ENCODE measurements at places on chromosomes 7 and 10.

- no peak for DNase-seq
Observed at GRCh38 chr7:27579565-27579964, 83.1 kb downstream of the HIBADH start.

GRCh38 chr7:146645383-146645976, 528.9 kb downstream of the CNTNAP2 start:
- DNase-seq: no peak

GRCh38 chr10:98080494-98080893, 50.1 kb upstream of the CRTAC1 start:
- DNase-seq: no peak

GRCh38 chr7:30212701-30213111, 71.7 kb upstream of the ZNRF2 start:
- no peak for DNase-seq

DNA sequence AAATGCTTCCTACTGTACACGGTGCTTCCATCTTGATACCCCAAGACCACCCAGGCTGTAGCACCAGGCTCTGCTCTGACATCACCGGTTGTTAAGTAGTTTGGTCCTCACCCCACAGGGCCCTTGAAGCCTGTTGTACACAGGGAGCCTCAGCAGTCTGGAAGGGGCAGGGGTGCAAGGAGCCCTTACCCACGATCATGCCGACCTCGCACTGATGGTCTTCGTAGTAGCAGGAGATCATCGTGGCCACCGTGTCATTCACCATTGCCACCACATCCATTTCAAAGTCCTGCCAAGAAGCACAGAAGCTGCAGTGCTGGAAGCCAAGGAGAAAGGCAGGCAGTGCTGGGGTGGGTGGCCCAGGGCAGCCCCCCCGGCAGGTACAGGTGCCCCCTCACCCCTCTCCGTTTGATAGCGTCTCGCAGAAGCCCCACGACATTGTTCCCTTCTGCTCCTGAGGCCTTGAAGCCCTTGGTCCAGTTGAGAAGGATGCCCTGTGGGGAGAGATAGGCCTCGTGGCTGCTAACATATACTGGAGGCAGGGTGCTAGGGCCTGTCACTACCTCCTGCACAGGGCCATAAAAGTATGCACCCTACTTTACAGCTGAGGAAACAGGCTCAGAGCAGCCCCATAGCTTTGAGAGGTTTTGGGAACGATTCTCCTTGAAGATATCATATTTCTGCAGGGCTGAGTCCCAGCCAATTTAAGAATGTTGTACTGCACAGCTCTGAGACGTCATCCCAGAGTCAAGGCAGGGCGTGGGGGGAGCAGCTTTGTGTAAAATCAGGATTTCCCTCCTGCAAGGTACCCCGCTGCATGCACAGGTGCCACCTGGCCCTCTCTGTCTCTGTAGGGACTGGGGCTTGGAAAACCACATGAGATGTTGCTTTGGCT, 8.7 kb upstream of the MYL7 start:
- no peak for DNase-seq

DNA sequence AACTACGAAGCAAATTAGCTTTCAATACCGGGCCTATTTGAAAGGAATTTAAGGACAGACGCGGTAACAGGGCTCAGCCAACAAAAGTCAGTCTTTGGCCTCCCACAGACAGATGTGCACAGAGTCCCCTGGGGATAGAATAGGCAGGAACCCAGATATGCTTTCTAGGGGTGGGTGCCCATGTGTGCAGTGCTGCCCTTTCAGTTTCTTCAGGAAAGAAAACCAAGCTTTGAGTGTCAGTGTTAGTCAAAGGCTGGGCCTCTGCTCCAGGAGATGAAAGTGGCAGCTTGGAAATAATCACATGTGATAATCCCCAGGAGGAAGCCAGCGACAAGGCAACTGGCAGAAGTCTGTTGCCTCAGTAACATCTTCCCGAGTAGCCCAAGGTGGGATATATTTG, 43.8 kb upstream of the CSTF2T start:
- no peak for DNase-seq

GRCh38 chr7:276230-276835, 13.6 kb upstream of the FOXL3 start:
- no peak for DNase-seq

DNA sequence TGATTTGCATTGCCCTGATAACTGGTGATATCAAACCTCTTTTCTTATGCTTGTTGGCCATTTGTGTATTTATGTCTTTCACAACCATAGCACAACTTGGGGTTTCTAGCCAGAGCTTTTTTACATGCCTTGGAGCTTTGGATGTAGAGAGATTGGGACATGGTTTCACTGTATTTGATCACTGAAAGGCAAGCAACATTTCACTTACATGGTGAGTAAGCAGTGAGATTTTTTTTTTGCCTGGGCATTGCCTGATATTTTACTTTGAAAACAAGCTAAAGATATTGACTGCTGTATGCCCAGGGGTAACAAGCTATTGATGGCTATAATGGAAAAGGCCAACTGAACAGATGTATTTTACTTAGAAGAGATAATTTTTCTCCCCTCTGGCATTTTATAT, 259.0 kb downstream of the PHTF2 start:
- DNase-seq: no peak

DNA sequence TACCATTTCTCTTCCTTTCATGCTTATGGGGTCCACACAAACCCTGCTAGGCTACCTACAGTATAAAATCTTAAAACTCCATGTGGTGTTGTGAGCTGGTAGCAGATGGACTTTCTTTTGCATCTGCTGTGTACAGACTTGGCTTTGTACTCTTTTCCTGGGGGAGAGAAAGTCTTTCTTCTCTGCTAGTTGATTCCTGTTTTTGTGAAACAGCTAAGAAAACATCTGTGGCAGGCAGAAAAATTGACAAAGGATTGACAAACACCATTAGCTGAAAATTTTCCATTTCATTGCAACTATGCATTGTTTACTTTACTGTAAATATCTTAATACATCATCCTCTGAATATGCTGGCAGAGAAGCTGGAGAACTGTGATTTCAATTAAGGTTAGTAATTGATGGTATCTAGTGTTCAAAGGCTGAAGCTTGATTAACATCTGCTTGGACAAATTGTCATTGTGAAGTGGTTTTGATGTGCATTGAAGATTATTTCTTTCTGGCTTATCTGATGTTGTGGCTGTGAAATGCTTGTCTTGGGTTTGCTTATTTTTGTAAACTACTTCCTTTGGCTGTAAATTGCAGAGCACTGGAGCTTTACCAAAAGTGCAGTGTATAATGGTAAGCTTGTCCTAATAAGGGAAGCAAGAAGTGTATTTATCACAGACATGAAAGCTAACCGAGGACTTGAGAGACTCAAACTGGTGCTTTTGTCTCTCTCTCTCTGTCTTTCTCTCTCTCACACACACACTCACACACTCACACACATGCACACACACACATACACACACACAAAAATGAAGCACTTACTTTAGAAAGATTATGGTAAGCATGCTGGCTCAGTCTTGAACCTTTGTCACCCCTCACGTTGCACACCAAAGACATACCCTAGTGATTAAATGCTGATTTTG, at the start of gene FOXP2:
TSS of gene FOXP2 (plus strand) at position 660 of the 908 bp plus-strand sequence. CDS start 11,697 bp downstream, outside the sequence.
- no peak for DNase-seq

DNA sequence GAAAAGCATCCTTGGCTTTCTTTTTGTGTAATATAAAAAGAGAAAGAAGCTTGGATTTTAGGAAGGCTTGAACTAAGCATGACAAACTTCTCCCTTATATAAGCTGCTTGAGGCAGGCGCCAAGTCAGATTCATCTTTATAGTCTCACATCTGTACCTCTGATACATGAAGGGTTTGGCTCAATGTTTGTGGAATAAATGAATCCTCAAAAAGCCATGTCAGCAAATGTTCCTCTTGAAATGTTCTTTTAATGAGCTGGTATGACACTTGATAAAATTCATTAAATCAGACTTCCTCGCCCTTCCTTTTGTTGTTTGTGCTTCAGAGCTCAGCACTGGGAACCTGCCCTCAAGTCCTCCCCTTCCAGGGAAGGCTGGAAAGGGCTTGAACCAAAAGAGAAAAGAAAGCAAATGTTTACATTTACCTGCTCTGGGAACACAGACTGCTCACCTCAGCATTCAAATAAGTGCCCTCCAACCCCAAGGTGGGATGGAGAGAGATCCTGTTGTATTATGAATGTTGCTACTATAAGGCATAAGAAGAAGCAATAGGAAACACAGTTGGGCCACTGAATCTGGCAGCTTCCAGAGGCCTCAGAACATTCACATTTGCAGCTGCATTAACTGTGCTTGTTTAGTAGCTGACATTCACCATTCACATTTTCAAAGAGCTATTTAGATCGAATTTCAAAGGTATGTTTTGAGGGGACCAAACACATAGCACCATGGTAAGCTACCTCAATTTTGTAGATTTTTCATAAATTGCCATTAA, 212.6 kb downstream of the CACNA2D1 start:
- DNase-seq: no peak

DNA sequence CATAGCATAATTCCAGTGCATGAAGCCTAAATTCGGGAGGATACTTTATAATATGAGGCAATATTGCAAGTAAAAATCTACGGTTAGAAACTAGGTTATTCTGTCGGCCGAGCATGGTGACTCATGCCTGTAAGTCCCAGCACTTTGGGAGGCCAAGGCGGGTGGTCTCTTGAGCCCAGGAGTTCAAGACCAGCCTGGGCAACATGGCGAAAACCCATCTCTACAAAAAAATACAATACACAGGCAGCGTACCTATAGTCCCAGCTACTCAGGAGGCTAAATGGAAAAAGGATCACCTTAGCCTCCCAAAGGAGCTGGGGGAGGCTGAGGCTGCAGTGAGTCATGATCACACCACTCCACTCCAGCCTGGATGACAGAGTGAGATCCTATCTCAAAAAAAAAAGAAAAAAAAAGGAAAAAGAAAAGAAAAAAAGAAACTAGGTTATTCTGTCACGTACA, 14.2 kb downstream of the SKAP2 start:
- no peak for DNase-seq

- no peak for DNase-seq
Observed at GRCh38 chr10:24762966-24763623, 39.4 kb upstream of the ARHGAP21 start.

DNA sequence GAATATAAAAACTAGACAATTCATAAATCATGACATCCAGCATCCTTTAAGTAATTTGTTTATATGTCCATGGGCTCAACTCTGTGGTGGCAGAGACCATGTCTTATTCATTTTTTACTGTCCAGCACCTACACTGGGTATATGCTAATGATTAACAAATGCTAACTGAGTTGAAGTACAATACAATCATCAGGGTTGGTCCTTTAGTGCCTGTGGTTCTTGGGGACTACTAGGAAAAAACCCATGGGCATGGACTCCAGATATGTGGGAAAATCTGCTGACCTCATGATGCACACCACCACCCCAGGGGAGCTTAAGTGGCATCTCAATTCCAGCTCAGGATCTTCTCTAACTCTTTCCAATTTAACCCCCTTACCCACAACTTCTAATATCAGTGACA, 85.3 kb upstream of the YAE1 start:
- DNase-seq: no peak

DNA sequence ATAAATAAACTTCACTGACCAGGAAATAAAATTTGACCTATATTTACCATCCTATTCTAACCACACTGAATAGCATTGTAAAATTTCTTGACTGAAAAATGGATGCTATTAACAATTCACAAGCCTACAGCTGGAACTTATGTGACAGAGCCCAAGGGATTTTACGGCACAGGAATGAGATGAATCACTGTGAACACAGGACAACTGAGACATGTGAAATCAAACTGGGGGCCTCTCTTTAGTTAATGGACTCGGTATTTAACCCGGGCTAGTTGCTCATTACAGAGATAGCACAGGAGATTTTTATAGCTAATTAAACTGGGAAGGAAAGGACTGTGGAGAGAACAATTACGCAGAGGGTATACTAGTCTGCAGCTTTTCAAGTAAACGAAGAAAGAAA, 100.6 kb downstream of the MICU1 start:
- no peak for DNase-seq

- no peak for DNase-seq
Observed at GRCh38 chr7:44411306-44411705, 79.2 kb downstream of the NUDCD3 start.

- no peak for DNase-seq
Observed at GRCh38 chr7:133053321-133053891, 28.5 kb downstream of the CHCHD3 start.

DNA sequence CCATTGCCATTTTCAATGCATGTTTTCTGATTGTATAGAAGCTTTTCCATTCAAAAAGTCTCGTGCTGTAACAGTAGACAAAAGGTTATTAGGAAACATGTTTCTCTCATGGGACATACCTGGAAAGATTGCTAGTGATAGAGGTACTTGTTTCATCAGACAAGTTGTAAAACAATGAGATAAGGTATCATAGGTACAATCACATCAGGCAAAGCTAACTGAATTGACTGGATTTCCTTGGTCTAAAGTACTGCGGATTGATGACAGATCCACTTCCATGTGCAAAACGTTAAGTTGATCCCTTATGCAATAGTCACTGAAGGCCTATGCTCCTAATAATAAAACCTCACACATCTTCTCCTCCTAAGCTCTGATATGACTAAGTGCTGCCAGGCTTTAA, 6.5 kb upstream of the RNF32 start:
- DNase-seq: no peak

DNA sequence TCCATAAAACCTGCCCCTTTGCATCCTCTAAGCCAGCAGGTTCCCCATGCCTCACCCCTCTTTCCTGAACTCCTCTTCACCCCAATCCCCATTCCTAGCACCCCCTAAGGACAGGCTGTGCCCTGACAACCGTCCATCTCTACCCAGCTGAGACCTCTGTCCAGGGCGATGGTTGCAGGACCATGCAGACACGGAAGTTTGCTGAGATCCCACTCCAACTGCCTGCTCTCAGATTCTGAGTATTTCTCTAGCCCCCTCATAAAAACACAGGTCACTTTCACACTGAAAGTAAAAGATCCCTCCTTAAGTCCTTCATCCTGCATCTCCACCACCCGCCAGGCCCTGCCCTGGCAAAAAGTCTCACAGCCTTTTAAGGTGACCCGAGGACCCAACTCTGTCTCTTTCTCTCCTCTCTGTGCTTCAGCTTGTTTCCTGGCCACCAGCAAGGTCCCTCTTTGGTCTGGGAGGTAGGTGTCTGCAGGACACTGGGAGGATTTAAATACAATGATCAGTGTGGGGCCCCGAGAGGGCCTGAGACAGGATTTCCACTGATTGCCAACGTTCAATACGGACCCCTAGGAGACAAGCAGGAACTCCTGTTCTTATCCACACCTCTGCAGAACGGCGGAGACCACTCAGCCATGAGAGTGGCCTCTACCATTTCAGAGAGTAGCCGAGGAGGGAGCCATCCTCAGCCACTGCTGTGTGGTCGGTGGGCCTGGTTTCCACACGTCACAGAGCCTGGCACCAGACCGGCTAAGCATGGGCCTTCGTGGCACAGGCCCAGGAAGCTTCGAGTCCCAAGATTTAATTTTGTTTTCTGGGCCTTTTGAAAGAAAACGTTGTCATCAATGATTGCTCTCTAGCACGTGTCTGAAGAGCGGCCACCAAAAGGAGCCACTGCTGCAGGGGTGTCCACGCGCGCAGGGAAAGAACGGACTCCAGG, 27.9 kb downstream of the CALML3 start:
- no peak for DNase-seq

- DNase-seq: no peak
Observed at GRCh38 chr7:65609131-65609530, 235.5 kb downstream of the ZNF92 start.
